Hair follicle dermal papilla cell (primary cell): ENCODE measurements at places on chromosomes 3 and 15. TPM values are rescaled to one million over a fixed set of nuclear protein-coding genes. Genes with fewer than 3 reads are reported as not detected.

Gene UACA
- total RNA-seq: 33.8 and 34.2 TPM in 2 replicates

Gene IQCF2
- total RNA-seq: not detected in 2 replicates

Gene C3orf49
- total RNA-seq: not detected in 2 replicates

Gene PRSS50
- not detected in 2 replicates for total RNA-seq

Gene SPATA16
- total RNA-seq: not detected in 2 replicates

Gene LRTM1
- total RNA-seq: 0.49 TPM in 1 of 2 replicates, not detected in the other

Gene FILIP1L
- 8.9 and 11.0 TPM in 2 replicates for total RNA-seq

Gene PLA2G4D
- total RNA-seq: not detected in 2 replicates

Gene APOD
- total RNA-seq: 8.6 and 12.0 TPM in 2 replicates

Gene C2CD4A
- not detected in 2 replicates for total RNA-seq

Gene GOLGA8K
- 0.32 TPM in 1 of 2 replicates, not detected in the other for total RNA-seq

Gene FETUB
- not detected in 2 replicates for total RNA-seq

Gene PRICKLE2
- 62.7 and 89.2 TPM in 2 replicates for total RNA-seq

Gene TRIM42
- not detected in 2 replicates for total RNA-seq

Gene PARP9
- 47.4 and 51.6 TPM in 2 replicates for total RNA-seq

Gene TTLL13
- total RNA-seq: 0.16 TPM in 1 of 2 replicates, not detected in the other

Gene FHIT
- 1.3 and 3.2 TPM in 2 replicates for total RNA-seq

Gene DPPA2
- not detected in 2 replicates for total RNA-seq

Gene PDZRN3
- 108 and 137 TPM in 2 replicates for total RNA-seq

Gene CAMK1
- 24.0 and 24.9 TPM in 2 replicates for total RNA-seq

Gene PLSCR2
- not detected in 2 replicates for total RNA-seq

Gene RAP2B
- total RNA-seq: 19.9 and 21.4 TPM in 2 replicates

Gene GPR27
- 0.12 and 0.65 TPM in 2 replicates for total RNA-seq
